Brain microvascular endothelial cell (primary cell): ENCODE measurements at places on chromosomes 11 and 22.

- DNase-seq, result no peak
Measured at GRCh38 chr22:23236026-23236425, 55.7 kb downstream of the BCR start.

DNA sequence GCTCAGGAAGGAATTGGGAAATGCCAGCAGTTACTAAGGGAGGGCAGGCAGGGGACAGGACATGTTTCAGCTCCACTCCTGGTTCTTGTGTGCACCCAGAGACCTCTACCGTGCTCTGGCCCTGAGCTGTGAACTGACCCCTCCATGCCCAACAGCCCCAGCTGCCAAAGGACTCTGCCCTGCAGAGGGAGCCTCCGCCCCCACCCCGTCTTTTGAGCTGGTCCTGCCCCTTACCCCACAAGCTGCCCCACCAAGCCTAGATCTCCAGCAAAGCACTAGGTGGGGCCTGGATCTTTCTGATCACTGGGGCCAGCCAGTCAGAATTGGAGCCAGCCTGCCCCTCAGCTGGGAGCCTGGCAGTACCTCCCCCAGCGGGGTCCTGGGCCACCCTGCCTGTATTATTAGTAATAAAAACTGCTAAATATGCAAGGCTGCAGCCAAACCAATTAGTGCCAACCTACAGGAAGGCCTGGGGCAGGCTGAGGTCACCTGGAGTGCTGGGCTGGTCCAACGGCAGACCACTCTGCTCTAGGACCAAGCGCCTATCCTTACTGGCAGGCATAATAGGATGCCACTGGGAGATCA is 23.9 kb upstream of the DRICH1 start:
- DNase-seq, result no peak

DNA sequence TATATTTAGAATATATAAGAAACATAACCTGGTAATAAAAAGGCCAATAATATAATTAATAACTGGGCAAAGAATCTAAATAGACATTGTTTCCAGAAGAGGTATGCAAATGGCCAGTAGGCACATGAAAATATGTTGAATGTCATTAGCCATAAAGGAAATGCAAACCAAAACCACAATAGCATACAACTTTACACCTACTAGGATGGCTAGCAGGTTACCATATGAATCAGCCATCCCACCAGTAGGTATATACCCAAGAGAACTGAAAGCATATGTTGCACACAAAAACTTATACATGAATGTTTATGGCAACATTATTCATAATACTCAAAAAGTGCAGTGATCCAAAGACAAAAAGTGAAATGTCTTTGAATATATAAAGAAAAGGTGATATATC is 2.7 kb upstream of the OR2D2 start:
- DNase-seq, result no peak

- no peak for DNase-seq
Measured at GRCh38 chr22:37080838-37081237, 28.7 kb downstream of the TMPRSS6 start.
